Cardiac atrium fibroblast (primary cell): ENCODE measurements at places on chromosomes 2 and 18. TPM values are rescaled to one million over a fixed set of nuclear protein-coding genes. Genes with fewer than 3 reads are reported as not detected.

The DTNA gene
- 0.54 and 2.4 TPM in 2 replicates for total RNA-seq

The ACKR3 gene
- total RNA-seq, result 6.9 and 13.3 TPM in 2 replicates

The GNLY gene
- total RNA-seq, result not detected in 2 replicates

The IMMT gene
- 57.2 and 66.8 TPM in 2 replicates for total RNA-seq

The DLGAP1 gene
- 0.18 and 0.65 TPM in 2 replicates for total RNA-seq

The LAMA1 gene
- total RNA-seq, result 18.1 and 26.7 TPM in 2 replicates

The ICA1L gene
- 4.4 and 5.4 TPM in 2 replicates for total RNA-seq

The STARD6 gene
- not detected in 2 replicates for total RNA-seq

The DYNAP gene
- not detected in 2 replicates for total RNA-seq

The ECEL1 gene
- total RNA-seq, result not detected in 2 replicates

The CFAP53 gene
- total RNA-seq, result not detected in 2 replicates

The GRB14 gene
- 1.1 and 3.6 TPM in 2 replicates for total RNA-seq

The TNFAIP6 gene
- 30.7 and 49.1 TPM in 2 replicates for total RNA-seq

The RETSAT gene
- 44.6 and 55.8 TPM in 2 replicates for total RNA-seq

The AOX1 gene
- 47.5 and 76.8 TPM in 2 replicates for total RNA-seq

The ING5 gene
- total RNA-seq, result 10.8 and 18.3 TPM in 2 replicates

The GPR35 gene
- not detected in 2 replicates for total RNA-seq

The POU3F3 gene
- total RNA-seq, result not detected in 2 replicates

The PCARE gene
- not detected in 2 replicates for total RNA-seq

The AQP12A gene
- total RNA-seq, result not detected in 2 replicates

The ANKRD53 gene
- total RNA-seq, result under 0.01 TPM in 2 replicates

The CAPN14 gene
- 1.1 TPM in 1 of 2 replicates, not detected in the other for total RNA-seq

The CCDC141 gene
- not detected in 2 replicates for total RNA-seq

The MBOAT2 gene
- total RNA-seq, result 13.9 and 36.6 TPM in 2 replicates

The ALKAL2 gene
- 1.9 TPM in 1 of 2 replicates, not detected in the other for total RNA-seq

The NPHP1 gene
- total RNA-seq, result 1.3 and 3.2 TPM in 2 replicates
